Activated CD8-positive, alpha-beta memory T cell treated with anti-CD3 and anti-CD28 coated beads, Interleukin-2, amount 10 ng/mL, durations not matched to agents 7 days and 5 days (primary cell): ENCODE measurements at places on chromosomes 7 and 10.

GRCh38 chr7:75987805-75988567, 6.4 kb downstream of the TMEM120A start:
- DNase-seq = no peak

GRCh38 chr7:130150587-130150986, 54.6 kb downstream of the TMEM209 start:
- no peak for DNase-seq

DNA sequence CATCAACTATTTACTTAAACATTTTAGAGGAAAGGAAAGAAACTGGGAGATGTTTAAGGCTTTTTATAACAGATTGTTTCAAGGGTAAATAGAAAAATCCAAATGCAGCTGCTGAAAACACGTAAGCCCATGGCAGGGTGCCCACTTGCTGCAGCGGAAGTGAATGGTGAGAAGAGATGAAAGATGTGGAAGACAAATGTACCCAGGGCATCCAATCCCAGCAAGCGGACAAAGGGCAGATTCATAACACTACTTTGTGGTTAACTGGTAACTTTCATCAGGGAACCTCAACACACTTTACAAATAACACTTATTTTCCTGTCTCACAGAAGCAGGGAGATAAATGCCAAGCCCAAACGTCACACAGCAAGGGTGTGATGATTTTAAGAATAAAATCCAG, 358.4 kb downstream of the KCNMA1 start:
- no peak for DNase-seq

DNA sequence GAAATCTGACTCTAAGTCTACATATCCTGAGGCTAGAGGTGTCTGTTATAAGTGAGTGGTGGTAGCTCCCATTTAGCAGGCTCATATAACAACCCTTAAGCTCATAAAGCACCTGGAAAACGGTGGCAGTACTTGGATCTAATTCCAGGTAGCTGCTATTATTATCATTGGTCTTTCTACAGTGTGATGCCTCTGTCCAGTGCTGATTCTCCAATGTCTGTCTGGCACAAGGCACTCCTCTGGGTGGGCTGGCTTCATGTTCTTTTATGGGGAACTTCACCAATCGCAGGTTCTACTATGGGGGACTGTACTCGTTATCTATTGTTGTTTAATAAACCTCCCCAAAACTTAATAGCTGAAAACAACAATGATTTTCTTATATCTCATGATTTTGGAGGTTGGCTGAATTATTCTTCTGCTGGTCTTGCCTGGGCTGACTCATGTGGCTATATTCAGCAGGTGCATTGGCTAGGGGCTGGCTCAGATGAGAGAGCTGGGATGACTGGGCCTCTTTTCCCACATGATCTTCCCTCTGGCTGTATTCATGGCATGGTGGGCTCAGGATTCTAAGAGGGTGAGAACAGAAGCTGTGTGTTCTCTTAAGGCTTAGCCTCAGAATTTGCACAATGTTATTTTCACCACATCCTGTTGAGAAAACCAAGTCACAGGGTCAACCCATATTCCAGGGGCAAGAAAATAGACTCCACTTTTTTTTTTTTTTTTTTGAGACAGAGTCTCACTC, 93.0 kb upstream of the PCGF5 start:
- no peak for DNase-seq

- DNase-seq = no peak
These were observed 76.5 kb upstream of the PPP1R3C start for GRCh38 chr10:91709394-91709798.

DNA sequence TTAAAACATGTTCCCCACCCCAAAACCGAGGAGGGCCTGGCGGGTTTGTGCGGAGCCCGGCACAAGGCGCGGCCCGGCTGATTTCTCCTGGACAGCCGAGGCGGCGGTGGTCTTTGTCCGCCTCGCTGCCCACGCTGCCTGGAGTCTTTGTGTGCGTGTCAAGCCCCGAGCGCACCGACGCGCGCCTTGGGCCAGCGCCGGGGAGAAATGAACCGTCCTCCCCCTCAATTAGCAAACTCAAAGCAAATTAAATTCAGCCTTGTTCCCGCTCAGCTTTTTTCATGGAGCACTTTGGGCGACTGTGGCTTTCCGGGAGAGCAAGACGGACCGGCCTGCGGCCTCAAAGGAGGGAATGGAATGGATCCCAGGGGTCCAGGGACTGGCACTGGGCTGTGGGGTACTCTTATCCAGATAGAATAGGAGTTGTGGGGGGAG, 4.1 kb downstream of the EMX2 start:
- no peak for DNase-seq

DNA sequence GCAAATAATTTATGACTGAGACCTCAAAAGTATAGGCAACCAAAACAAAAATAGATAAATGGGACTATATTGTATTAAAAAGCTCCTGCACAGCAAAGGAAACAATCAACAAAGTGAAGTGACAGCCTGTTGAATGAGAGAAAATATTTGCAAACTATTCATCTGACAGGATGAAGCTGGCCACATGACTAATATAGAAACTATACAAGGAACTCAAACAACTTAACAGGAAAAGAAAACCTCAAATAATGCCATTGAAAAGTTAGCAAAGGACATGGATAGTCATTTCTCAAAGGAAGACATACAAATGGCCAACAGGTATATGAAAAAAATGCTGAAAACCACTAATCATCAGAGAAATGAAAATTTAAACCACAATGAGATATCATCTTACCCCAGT, 245.1 kb downstream of the STK31 start:
- no peak for DNase-seq

GRCh38 chr7:131839967-131840690, 283.7 kb upstream of the PODXL start:
- DNase-seq = no peak

DNA sequence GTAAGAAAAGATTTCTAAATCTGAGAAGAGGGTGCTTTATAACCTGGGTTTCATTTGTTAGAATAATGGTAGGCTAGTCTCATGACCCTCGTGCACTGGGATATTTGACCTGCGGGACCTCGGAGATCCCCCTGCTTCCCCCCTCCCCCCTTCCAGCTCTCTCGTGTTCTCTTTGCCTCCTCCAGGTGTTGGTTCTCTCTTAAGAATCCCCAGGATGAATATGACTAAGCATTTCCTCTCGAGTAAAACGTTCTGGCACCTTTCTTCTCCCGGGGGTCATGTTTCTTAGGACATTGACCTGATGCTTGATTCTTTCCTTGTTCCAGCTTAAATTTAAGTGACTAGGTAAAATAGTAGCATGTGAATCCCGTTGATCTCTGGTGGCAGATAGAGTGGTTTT, 71.2 kb downstream of the SHH start:
- no peak for DNase-seq

DNA sequence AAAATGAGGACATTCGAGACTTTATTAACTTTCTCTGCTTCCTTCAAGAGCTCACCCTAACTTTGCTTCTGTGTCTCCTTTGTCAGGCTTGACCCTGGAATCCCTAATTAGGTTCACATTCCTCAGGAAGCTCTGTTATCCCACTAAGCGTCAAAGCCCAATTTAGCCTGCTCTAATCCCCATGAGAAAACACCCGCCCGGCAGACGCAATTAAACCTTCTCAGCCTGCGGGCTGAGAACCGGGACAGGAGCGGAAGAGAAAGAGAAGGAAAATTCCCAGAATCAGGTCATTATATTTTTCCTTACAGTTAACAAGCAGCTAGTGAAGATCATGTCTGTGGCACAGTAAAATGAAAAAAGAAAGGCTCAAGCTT, 93.0 kb downstream of the TNS3 start:
- DNase-seq = no peak

- no peak for DNase-seq
These were observed 705.6 kb upstream of the GALNT17 start for GRCh38 chr7:70426249-70426880.

GRCh38 chr10:129941199-129942018, 22.7 kb downstream of the EBF3 start:
- no peak for DNase-seq

DNA sequence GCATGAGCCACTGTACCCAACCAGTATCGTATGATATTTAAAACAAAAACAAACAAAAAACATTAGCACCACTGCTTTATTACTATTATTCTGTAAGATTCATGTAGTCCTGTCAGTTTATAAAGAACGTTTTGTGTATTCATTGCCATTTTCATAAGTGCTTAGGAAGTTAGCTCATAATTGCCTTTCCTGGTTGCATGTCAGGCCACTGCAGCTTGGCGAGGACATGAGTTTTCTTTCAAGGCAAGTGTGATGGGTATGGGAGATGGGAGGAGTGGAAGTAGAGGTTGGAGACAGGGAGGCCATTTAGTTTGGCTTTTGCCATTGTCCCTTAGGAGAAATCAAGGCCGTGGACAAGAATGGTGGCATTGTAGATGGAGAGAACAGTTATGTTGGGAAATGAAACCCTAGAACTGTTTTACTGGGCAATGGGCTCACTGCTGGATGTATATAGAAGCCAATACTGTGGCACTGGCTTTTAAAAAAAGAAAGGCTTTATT, 48.9 kb downstream of the TYW1 start:
- no peak for DNase-seq

- no peak for DNase-seq
These were observed 5.0 kb upstream of the NFE2L3 start for GRCh38 chr7:26147030-26147429.
